Upper lobe of right lung (tissue), 1 donor: ENCODE measurements at places on chromosomes 13 and 19.

GRCh38 chr13:21812192-21812626 lies 141.3 kb downstream of the FGF9 start:
- DNase-seq = no peak
- no peaks in the 10 kb centered on the region for H3K27me3 ChIP-seq
- H3K27ac ChIP-seq = no peak overlapping the region
- no peaks in the 10 kb centered on the region for H3K36me3 ChIP-seq
- H3K4me1 ChIP-seq = no peaks in the 10 kb centered on the region

DNA sequence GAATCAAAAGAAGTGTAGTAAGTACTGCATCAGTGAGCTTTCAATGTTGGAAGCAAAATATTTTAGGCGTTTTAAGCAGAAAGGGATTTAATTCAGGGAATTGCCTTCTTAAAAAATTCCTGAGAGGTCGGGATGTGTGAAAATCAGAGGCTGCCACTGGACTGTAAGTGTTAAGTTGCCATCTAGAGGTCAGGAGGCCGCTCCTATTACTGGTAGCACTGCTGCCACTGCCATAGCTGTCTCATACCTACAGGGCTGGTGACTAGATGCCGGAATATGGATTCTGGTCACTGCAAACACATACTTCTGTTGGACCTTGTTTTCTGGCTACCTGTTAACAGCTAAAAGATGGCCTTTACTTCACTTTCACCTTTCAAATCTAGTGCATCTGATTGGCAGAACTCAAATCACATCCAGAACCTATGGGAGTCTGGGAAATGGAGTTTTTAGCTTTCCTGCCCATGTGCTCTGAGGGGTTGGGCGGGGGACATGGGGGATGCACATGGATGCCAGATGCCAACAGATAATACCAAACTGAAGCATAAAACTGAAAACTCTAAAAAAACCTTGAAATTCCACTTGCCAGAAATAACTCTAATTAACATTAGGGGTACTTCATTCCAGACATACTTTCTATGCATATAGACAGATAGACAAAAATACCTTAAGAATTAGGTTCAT lies 29.8 kb downstream of the DGKH start:
- H3K4me1 ChIP-seq = peaks cover 3% of the 10 kb centered on the region
- H3K36me3 ChIP-seq = no peaks in the 10 kb centered on the region
- no peak overlapping the region for H3K4me3 ChIP-seq
- H3K27ac ChIP-seq = no peak overlapping the region
- no peak for DNase-seq

DNA sequence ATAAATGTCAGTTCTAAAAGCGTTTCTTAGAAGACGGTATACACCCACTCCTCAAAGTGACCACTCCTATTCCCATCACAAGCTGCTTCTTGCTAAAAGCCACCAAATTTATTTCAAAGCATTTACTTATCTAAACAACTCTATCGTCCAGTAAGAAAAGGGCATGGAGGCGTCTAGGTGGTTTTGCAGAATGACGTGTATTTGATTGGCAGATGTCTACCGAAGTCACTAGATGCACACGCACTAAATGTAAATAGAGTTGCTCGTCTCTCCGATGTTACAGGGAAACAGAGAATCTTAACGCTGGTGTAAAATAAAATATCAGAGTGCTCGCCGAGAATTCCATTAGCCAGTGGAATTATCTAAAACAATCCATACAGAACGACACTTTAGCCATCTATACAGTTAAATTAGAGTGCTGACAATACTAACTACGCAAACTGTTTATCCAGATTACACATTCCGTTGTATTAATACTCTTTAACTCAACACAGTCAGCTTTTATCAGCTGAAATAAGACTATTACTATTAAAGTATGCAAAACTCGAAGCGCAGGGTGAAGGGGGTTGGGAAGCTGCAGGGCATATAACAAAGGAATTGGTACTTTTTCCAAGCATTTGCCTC lies 1.9 kb downstream of the KLF12 start:
- peaks cover 15% of the 10 kb centered on the region for H3K4me1 ChIP-seq
- no peaks in the 10 kb centered on the region for H3K27me3 ChIP-seq
- peak overlapping the region; percentile 79 for H3K4me3 ChIP-seq
- DNase-seq = no peak
- H3K36me3 ChIP-seq = no peaks in the 10 kb centered on the region

- no peaks in the 10 kb centered on the region for H3K4me1 ChIP-seq
- DNase-seq = no peak
- H3K27ac ChIP-seq = no peak overlapping the region
- no peaks in the 10 kb centered on the region for H3K36me3 ChIP-seq
- H3K4me3 ChIP-seq = no peak overlapping the region
- H3K27me3 ChIP-seq = no peaks in the 10 kb centered on the region
These were observed 88.4 kb upstream of the ZNF492 start for GRCh38 chr19:22545751-22546150.

DNA sequence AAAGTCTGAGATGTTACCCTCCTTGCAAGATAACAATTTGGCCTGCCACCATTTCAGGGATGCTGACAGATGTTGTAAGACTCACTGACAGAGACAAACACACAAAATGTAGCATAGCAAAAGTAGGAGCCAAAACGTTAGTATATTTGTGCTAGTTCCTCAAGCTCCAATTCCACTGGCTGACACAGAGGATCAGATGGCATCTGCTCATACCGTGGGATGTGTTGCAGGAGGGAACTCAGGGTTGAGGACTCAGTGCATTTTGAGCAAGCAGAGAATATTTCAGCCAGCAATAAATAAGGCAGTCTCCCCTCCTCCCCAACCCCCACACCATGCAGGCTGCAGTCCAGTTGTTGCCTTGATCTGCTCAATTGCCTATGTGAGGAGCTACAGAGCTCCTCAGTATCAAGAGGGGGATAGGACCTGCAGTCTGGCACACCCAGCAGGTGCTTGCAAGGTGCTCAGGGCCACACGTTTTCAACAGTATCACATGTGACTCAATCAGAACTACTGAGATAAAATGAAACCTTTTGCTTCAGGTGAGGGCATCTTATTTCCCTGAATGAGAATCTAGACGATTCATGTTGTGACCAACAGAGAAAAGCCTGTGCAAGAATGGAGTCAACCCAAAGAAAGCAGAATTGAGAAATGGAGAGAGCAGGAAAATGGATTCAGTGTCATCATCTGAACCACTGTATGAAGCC lies 23.6 kb upstream of the LRCH1 start:
- H3K4me3 ChIP-seq = no peak overlapping the region
- H3K27me3 ChIP-seq = no peaks in the 10 kb centered on the region
- H3K36me3 ChIP-seq = no peaks in the 10 kb centered on the region
- no peak overlapping the region for H3K27ac ChIP-seq
- H3K4me1 ChIP-seq = peaks cover 5% of the 10 kb centered on the region
